ENCODE measurements at places on chromosomes 12 and 14.

DNA sequence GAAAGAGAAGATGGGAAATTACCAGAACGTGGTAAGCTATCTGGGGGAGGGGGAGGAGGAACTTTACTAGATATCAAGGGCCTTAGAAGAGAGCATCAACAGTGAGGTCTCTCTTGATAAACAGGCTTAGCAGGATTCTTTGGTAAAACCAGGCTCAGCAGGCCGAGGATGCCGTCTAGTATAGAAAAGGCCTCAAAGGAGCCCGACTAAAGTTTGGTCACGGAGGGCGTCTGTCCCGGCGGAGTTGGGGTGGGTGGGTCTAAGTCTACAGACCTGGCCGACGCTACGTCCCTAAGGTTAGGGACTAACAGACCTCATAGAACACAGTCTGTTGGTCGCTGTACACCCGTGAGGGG, 538 bp upstream of the TIGAR start:
- DNase-seq, result no peak

GRCh38 chr12:92602930-92603623, 99.7 kb upstream of the PLEKHG7 start:
- DNase-seq, result peak; percentile 53

GRCh38 chr12:57088354-57089270, at the start of gene NAB2:
Gene NAB2, plus strand, starts transcription at chr12:57089114. Its CDS starts 158 bp downstream, at chr12:57089272.
- DNase-seq, result peak; percentile 98

DNA sequence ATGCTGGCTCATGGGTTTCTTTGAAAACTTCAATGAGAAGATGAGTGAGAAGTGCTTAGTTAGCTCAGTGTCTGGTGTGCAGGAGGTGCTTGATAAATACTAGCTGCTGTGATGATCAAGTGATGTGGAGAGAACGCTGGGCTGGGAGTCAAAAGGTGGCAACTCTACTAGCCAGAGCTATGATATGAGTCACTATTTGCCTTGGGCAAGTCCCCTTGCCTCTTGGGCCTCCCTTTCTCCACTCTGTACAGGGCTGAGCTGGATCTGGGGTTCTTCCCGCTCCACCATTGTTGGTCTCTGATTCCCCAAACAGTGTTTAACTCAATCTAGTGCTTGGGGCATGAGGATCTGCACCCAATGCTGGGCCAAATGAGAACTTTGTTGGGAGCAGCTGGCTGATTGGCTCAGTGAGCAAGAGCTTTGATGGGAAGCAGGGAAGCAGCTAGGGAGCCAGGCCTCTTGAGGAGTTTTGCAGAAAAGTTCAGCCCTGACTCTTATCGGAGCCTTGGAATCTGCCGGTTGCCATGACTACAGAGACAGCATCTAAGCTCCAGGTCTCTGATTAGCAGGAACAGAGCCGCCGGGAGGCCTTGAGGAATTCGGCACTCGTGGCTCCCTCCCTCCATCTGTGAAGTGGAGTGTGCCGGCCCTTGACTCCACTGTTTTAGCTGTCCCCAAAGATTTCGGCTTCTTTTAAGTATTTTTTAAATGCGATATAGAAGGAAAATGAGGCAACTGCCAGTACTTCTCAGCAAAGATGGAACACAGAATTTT, 82.1 kb upstream of the HSPB8 start:
- no peak for DNase-seq

GRCh38 chr14:68449561-68450181, 343.2 kb downstream of the ZFP36L1 start:
- DNase-seq, result no peak

GRCh38 chr12:32605326-32606095, 73.6 kb upstream of the DNM1L start:
- DNase-seq, result no peak

DNA sequence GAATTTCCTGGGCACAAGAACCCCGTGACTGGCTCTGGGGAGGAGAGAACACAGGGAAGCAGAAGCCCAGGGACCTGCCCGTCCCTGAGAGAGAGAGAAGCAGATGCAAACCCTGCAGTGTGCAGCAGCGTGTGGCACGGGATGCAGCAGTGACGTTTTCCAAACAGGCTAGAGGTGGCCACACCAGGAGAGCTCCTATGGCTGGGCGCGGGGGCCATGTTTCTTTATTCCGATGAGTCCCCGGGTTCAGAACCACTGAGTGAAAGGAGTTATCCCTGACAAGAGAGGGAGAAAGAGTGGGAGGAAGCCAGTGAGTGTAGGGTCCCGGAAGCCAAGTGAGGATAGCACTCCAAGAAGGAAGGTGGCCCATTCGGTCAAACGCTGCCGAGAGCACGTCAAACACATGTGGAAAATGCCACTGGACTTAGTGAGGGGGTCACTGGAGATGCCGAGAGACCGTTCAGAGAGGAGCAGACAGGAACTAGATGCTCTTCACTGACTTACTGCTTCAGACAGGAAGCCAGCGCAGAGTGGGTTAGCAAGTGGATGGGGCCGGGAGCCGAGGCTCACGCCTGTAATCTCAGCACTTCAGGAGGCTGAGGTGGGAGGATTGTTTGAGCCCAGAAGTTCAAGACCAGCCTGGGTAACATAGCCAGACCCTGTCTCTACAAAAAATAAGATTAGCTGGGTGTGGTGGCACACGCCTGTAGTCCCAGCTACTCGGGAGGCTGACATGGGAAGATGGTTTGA, 123.0 kb downstream of the BCL11B start:
- DNase-seq, result no peak

DNA sequence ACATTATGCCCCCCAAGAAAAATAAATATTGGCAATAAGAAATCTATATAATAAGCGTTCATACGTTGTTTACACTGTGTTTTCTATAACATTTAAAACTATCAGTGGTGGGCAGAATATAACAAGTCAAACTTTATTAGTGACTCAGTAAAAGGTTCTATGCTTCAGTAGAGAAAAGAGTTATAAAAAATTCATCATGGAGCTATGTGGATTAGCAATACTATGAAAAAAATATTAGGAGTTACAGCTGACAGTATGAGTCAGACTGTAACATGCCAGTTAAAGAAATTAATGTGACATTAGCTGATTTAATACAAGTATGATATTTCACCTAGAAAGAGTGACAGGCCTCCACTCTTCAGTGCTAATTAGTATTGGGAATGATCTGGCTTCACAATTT, 125.1 kb upstream of the GARIN6 start:
- no peak for DNase-seq
